ENCODE measurements at places on chromosomes 1 and 21.

DNA sequence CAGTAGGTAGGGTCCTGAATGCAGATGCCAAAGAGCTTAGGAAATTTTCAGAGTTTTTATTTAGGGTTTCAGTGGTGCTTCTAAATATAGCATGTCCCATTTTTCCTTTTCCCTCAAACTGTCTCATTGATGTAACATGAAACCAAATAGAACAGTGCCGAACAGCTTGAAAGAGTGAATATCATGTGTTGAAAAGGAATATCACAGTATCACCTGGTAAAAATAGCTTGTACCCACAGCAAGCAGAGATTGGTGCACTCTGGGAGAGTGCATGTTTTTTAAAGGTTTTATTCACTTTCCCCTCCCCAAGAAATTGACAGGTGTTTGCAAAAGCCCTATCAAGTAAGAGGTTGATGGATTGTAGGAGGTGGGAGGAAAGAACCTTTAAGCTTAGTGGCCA lies 41.9 kb upstream of the ELAVL4 start:
- no peak for DNase-seq

DNA sequence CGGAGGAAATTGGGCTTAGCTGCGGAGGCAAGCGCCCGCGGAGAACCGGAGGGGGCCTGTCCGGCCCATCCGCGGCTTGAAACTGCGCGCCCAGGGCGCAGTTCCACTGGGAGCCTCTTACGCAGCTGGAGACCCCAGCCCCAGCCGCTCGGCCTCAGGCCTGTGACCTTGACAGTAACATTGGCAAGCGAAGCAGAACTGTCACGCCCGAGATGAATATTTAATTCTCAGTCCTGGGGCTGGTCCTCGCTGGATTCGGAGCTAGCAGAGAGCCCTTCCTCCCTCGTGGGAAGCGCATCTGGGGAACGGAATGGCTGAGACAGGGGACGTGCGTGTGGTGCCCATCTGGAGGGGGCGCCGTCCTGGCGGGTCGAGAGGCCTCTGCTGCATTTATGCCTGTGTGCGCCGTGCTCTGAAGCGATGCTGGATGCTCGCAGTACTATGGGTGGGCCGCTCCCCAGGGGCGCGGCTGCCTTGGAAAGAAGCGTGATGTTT lies 928 bp downstream of the SLC6A17 start:
- no peak for DNase-seq

GRCh38 chr21:44949161-44949778 lies 9.4 kb downstream of the SLX9 start:
- no peak for DNase-seq

DNA sequence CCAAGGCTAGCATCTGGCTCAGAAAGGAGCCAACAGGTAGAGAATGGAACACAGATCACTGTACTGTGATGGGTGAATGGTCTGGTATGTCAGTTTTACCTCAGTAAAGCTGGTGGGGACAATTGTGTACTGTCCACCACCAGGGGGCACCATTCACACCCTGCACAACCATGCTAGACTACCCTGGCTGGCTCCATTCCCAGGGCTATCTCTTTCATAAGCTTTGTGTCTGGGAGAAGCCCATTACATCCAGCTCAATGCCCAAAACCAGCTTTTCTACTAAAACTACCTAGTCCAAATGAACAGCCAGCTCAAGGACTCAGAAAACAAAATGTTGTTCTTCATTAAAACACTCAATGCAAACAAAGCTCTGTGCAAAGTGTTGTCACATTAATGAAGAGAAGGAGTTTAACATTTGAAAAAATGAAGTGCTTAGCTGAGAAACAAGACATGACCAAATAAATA lies 62.0 kb upstream of the RASAL2 start:
- DNase-seq, result peak; percentile 82

DNA sequence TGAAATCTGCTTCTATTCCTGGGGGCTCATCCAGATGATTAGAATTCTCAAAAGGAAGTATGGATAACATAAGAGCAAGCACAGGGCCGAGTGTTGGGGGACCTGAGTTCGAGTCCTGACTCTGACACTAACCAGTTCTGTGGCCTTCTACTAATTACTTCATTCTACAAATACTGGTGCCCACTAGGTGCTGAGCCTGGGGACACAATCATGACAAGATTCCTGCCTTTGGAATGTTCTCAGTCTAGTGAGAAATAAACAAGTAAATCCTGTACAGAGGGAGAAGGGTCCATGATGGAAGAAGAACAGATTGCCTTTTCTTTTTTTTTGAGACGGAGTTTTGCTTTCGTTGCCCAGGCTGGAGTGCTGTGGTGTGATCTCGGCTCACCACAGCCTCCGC lies 2.2 kb upstream of the NUAK2 start:
- DNase-seq, result no peak

DNA sequence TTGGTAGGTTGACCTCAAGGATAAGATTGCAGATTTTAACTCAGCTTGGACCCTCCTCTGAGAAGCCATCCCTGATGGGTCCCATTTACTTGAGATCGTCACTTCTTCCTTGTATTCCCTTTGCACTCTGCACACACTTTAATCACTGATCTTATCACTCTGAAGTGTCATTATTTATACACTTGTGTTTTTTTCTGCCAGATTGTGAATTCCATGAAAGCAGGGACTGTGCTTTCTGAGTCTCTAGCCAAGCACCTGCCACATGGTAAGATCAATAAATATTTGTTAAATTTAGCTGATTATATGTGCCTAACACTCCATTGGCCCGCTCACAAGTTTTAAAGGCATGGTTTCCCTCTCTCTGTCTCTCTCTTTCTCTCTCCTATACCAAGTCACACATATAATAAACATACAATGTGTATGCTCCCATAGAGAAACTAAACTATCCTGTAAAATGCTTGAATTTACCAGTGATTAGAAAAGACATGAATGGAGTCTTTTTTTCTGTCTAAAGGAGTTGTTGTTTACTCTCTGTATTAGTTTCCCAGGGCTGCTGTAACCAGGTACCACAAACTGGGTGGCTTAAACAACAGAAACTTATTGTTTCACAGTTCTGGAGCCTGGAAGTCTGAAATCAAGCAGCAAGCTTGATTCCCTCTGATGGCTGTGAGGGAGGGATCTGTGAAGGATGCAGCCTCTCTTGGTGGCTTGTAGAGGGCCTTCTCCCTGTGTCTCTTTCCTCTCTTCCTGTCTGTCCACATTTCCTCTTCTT lies 105.2 kb upstream of the GADD45A start:
- DNase-seq, result no peak

DNA sequence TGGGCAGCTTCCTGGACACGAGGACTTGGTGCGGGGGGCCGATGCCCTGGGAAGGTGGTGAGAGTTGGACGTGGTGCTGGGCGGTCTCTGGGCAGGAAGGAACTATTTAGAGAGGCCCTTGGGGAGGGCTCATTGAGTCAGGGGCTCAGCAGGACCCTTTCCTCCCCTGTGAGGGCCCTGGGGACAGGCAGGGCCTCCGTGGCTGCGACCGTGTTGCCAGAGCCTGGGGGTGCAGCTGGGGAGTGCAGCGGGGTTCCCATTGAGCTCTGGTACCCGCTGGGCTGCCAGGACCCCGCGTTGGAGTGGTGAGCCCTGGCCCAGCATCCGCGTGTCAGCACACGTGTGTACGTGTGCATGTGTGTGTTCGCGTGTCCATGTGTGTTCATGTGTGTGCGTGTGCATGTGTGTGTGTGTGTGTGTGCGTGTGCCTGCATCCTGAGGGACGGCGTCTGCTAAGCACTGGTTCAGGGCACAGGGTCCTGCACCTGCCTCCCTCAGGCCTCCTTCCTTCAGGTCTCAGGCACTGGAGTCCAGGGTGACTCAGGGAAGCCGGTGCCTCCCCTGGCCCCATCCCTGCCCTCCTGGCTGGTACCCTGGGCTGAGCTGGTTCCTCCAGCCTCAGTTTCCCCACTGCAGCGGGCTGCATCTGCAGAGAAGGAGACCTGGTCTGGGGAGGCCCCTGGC lies 10.7 kb downstream of the RNF223 start:
- no peak for DNase-seq

GRCh38 chr1:41284121-41284520 lies 42.0 kb upstream of the SCMH1 start:
- DNase-seq, result no peak

GRCh38 chr21:29163341-29164115 lies 33.1 kb downstream of the MAP3K7CL start:
- peak; percentile 56 for DNase-seq

GRCh38 chr1:2786329-2787162 lies 14.9 kb downstream of the TTC34 start:
- peak; percentile 74 for DNase-seq

DNA sequence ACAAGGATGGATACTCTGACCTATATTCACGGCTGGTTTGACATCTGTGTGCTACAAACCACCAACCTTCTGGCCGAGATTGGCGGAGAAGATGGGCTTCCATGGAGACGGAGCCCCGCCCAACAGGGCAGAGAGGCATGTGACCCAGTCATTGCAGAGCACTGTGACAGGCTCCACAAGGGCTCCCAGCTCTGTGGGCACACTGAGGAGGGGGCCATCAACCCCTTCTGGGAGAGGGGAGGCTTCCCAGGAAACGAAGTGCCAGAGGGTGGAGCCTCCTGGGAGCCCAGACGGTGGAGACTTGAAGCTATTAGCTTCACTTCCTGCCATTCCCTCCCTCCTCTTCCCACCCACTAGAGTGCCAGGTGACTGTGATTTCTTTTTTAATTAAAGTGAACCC lies 71.6 kb upstream of the IFFO2 start:
- no peak for DNase-seq

DNA sequence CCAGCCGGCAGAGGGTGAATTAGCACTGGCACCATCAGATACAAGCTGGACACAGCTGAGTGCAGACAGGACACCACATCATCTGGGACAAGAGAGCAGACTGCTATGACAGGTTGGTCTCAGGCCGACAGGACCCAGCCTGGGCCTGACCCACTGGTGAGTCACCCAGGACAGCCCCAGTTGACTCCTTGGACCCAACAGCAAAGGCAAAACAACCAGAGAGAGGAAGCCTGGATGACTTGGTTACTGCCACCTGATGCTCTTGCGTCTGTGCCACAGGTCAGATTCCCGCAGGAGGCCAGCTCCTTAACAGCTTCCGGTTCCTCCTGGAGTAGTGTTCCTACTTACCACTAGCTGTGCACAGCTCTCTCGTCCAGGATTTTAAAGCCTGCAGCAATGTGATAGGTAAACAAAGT lies 18.5 kb downstream of the CCN1 start:
- no peak for DNase-seq

DNA sequence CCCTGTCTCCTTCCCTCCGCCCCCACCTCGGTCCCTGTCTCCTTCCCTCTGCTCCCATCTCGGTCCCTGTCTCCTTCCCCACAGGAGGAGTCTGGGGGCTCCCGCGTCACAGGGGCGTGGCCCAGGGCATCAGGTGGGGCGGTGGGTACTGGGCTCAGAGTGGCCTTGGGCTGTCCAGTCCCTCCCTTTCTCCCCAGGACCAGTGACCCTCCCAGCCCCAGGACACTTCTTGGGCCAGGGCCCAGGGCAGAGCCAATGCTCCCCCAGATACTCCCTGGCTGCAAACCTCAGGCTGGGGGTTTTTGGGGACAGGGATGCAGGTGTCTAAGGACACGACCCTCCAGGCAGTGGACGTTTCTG lies 6.8 kb upstream of the RNF223 start:
- no peak for DNase-seq

- DNase-seq, result peak; percentile 6
These were observed 24.0 kb upstream of the CCDC181 start for GRCh38 chr1:169451218-169451824.

DNA sequence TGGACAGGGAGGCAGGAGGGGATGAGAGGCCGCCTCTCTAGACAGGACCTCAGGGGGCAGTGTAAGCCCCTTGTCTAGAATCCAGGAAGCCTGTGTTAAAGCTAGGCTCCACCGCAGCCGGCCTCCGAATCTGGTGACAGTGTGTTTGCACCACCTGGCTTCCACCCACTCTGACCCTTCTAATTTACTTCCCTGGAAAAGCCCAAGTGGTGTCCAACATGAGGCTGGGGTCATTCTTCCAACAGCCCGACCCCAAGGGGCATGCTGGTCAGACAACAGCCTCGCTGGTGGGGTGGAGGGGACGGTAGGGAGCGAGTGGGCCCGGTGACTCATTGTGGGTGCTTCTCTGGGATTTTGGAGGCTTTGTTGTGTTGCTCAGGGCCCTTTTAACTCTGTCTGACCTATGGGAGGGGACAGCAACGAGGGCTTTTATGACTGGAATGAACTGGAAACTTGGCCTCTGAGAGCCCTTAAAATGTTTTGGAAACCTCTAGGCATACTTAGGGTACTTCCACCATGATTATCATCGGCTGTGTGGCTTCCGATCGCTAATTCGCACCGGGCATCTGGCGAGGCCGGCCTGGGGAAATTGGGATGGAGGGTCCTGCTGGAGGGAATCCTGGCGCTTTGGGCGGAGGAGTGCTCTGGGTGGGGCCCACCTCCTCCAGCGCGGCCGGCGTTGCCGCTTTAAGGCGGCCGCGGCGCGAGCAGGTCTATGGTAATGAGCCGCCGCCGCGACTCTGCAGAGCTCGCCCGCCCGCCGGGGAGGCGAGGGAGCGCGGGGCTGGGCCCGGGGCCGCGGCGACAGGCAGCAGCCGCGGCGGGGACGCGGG lies at the start of gene CELSR2:
Gene CELSR2 (plus strand): TSS at position 743 of the 833 bp plus-strand sequence. CDS start 541 bp downstream, outside the sequence.
- peak; percentile 62 for DNase-seq
